ENCODE measurements at places on chromosomes 7 and 10.

GRCh38 chr10:43205681-43206390 lies 61.0 kb downstream of the RASGEF1A start:
- no peak for DNase-seq

GRCh38 chr7:6252341-6252746 lies 20.1 kb downstream of the CYTH3 start:
- no peak for DNase-seq

DNA sequence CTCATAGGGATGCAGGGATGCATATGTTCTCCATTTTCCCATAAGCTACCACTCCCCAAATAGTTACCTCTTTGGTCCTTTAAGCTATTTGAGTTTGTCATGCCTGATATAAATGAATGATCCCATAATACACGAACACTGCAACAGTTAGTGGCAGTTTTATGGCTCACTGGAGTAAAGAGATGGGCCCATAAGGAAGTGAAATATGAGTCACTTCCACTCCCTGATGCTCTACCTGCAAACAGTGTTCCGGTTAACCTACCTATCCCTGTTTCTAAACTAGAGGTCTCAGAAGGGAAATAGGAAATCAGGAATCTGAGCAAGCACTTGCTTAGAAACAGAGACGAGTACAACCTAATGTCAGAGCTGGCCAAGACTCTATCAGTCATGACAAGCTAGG lies 71.7 kb downstream of the CALD1 start:
- no peak for DNase-seq

- no peak for DNase-seq
Observed at GRCh38 chr10:92755725-92756124, 66.0 kb downstream of the HHEX start.

- no peak for DNase-seq
Observed at GRCh38 chr10:113937756-113938155, 83.3 kb downstream of the NHLRC2 start.

DNA sequence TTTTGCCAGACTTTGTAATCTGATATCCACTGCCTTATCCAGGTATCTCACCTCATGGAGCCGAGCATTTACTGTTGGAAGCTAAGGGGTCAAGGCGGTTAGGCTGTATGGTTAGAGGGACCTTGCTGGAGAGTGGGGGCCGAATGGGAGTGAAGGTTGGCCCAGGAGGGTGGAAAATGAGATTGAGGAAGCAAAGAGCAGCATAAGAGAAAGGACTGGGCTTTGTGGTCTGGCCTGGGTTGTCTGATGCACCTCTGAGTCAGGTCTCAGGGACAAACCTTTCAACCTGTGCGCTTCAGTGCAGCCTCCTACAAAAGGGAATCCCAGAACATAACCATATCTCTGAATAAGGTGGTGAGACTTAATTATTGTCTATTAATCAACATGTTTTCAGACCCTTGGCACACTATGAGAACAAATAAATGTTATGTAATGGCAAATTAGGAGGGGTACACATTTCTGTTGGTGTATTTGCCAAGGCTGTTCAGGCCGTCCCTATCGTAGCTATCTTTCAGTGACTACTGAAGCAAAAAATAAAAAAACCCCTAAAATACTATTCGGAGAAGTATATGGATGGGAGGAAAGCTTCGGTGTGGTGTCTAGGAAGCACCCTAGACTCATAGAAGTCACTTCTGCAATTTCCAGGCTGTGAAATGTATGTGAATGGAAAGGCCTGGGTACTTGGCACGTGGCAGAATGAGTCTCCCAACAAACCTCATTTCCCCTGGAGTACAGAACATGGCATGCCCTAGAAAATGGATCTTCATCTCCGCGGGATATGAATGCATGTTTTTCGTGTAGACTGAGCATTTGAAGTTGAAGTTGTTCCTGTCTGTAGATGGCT lies 4.3 kb downstream of the CAMK1D start:
- DNase-seq: no peak

DNA sequence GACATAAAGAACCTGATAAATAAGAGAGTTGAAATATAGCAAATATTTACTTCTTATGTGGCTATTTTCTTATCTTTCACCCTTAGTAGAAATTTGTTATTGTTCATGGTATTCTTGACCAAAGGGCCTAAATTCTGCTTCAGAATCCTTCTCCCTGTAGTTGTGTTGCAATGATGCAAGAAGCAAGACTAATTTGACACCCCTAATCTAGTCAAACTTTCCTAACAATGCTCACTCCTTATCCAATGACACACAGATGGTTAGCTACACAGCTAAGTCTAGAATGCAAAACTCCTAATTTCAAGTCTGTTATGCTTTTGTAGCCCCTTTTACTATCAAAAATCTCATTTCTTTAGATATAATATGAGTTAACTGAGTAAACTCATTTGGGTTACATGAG lies 56.1 kb downstream of the TWIST1 start:
- DNase-seq: no peak

DNA sequence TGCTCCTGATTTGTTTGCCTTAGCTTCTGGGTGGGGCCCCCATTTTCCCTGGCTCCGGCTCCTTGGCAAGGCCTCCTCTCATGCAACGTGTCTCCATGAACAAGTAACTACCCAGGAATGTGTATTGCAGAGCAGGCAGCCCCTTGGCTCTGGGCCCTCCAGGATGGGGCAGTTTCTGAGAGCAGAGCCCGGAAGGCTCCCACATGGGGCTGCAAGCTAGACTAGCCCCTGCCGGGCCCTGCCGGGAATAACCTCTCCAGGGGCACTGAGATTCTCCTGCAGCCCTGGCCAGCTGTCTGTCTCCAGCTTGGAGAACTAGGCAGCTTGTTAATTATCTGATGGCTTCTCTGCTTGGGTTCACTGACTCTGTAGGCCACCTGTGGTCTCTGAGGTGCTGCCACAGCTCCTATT lies 184.0 kb upstream of the INHBA start:
- DNase-seq: peak; percentile 69

DNA sequence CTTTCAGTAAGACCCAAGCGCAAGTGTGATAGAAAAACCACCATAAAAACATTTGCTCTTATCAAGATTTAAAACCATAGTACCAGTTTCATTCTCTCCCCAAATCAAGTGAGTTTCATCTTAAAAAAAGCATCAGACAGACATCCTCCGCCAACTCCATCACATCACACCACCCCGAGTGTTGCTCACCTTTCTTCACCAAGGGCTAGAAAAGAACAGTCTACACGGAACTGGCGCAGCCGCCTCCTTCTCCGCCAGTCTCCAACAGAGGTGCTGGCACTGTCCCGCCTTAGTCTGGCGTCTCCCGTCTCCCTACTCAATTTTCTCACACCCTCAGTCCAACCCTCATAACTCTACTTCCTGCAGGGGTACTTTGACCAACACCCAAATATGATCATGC lies 46.9 kb upstream of the WIPI2 start:
- no peak for DNase-seq

- DNase-seq: no peak
Observed at GRCh38 chr10:8095959-8096358, 41.5 kb downstream of the GATA3 start.

- no peak for DNase-seq
Observed at GRCh38 chr7:44894888-44895580, 9.7 kb upstream of the PURB start.

DNA sequence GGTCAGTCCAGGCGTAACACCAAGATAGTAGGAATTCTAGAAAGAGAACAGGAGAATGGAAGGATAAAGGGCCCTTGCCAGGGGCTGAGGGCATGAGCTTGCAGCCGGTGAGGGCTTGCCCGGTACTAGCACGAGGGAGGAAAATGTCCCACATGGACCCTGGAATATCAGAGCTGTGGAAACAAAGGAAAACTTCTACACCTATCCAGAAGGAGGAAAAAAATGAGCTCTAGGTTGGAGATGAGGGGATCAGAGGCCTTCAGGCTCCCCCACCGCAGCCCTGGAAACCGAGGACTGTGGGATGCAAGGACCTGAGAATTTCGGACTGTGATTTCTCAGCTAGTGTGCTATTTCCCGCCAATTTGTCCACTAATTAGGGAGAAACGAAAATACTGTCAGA lies 22.1 kb downstream of the RAMP3 start:
- no peak for DNase-seq

DNA sequence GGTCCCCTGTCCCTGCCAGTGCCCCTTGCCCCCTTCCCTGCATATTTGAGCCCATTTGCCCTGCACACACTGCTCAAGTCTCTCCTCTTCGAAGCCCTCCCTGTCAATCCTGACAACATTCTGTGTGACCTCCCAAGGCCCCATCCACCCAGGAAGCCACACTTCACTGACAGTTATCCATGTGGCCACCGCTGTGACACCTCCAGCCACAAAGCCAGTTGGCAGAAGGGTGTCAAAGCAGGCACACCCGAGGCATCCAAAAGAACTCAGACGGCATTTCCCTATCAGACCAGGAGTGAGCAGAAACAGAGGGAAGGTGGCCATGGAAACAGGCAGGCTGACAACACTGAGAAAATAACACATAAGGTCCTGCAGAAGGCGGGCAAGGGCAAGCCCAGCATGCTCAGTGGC lies 4.6 kb downstream of the POLM start:
- no peak for DNase-seq

GRCh38 chr7:133961724-133962123 lies 165.4 kb upstream of the LRGUK start:
- no peak for DNase-seq

DNA sequence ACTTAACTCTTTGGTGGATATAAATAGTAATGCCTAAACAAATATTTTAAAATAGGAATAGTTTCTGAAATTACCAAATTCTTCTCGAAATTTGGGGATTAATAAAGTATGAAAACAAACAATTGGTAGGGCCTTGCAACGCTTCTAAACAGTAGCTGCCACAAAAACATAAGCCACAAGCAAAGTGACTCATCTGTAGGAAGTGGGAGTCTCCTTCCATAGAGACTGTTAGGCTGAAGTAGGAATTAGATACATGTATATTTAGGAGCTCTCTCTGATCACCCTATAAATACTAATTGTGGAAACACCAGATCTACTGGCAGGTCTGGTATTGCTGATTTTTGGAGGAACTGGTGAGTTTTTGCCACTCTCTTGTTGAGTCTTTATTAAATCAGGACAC lies 5.7 kb upstream of the LMOD2 start:
- DNase-seq: no peak

GRCh38 chr10:65320236-65321026 lies 1605.4 kb upstream of the LRRTM3 start:
- DNase-seq: no peak

GRCh38 chr10:29256019-29256418 lies 32.9 kb upstream of the LYZL1 start:
- DNase-seq: no peak

- DNase-seq: no peak
Observed at GRCh38 chr7:100130608-100131453, 4.1 kb downstream of the MBLAC1 start.

GRCh38 chr7:32072397-32072796 lies 2.2 kb upstream of the PDE1C start:
- DNase-seq: no peak
